Stimulated activated memory B cell treated with anti-CD40 and anti-IgM and Interleukin-4, amounts not matched to agents 10 μg/mL and 1 μg/mL and 100 μg/mL, for 72 hours (primary cell): ENCODE measurements at places on chromosomes 7 and 10.

- ATAC-seq, result no peak
Measured at GRCh38 chr7:5333121-5334045, 50.6 kb downstream of the SLC29A4 start.

DNA sequence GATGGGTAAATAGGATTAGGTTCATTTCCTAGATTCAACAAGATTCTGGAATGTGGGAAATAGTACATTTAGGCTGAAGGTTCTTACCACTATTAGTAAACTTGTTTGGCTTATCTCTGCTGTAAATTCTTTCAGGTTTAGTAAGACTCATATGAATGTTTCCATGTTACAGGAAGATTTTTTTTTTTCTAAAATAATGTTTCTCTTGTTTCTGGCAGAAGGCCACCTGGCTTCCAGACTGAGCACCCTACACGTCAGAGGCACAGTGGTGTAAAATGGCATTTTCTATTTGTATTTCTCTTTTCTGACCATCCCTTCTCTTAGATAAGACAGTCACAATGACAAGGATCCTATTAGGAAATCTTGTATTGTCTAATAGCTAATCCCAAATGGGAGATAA is 22.7 kb upstream of the AASS start:
- no peak for ATAC-seq

GRCh38 chr10:44651834-44652233 is 259.3 kb upstream of the TMEM72 start:
- ATAC-seq, result no peak

DNA sequence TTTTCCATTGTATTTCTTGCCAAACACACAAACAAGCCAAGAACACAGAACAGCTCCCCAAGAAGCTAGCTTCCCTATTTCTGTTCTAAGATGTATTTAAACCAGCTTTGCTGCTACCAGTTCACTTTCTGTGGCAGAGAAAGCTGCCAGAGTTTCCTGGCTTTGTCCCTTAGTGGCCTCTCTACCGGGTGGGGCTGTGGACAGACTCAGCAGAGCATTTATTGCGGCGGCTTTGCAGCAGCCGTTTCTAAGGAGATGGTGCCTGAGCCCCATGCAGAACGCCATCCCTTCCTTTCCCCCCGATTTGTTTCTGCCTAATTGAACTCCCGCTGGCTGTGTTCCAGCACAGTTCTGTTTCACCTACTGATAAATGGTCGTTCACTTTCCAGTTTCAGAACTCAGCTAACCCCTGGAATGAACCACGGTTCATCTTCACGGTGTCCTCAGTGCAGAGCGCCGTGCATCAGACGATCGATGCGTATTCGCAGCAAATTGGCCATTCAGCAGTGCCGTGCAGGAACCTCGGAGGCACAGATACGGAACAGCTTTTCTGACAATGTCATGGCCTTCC is 33.8 kb upstream of the SFMBT2 start:
- ATAC-seq, result peak; percentile 59

GRCh38 chr10:80421050-80421706 is 12.8 kb downstream of the PRXL2A start:
- no peak for ATAC-seq

- no peak for ATAC-seq
Measured at GRCh38 chr10:71633920-71634319, 85.7 kb downstream of the C10orf105 start.

DNA sequence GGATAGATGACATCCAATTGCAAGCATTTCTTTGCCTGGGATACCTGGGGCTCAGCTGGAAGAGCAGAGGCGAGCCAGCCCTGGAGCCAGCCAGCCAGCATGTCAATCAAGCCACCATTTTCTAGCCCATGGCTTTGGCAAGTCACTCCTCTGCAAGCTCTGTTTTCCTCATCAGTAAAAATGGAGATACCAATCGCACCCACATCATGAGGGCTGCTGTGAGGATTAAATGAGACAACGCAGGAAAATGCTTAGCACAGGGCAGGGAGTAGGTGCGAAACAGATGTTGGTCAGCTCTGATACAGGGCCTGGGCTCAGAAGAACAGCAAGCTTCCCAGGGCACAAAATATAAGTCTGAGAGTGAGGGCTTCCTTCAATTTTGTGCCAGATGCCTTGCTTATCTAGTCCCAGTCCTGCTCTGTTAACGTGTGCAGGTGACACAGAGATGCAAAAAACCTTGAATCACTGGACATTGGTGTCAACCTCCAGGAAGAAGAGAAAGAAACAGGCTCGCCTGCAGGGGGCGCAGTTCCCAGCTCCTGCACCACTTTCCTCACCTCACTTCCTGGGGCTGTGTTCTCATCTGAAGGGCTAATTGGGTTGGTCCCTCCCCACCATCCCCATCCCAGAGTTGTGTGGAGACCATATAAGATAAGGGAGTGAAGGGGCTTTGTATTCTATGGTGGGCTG is 72.8 kb upstream of the CACUL1 start:
- no peak for ATAC-seq

GRCh38 chr7:134315679-134316538 is 821 bp downstream of the SLC35B4 start:
- ATAC-seq, result peak; percentile 10

GRCh38 chr10:129877773-129878371 is 86.2 kb downstream of the EBF3 start:
- ATAC-seq, result no peak

GRCh38 chr10:21247592-21247991 is 277.9 kb downstream of the SKIDA1 start:
- ATAC-seq, result no peak

- no peak for ATAC-seq
Measured at GRCh38 chr7:156002362-156003066, 190.3 kb upstream of the SHH start.

GRCh38 chr7:71313553-71313952 is 181.6 kb downstream of the GALNT17 start:
- no peak for ATAC-seq

DNA sequence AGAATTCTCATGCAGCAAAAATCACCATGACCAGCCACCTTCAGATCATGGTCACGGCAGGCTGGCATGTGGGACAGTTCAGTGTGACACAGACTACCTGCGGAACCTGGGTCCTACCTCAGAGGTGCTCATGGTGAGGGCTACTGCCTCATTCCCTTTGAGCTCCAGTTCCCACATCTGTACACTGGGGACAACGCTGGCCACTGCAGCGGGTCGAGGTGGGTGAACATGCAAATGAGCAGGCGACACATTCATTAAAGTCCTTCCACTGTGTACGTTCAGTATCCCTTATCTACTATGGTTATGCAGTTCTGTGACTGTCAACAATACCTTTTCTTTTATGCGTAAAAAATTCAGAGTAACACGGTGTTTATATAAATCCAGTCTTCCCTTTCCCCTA is 218.7 kb upstream of the AOAH start:
- no peak for ATAC-seq

- ATAC-seq, result no peak
Measured at GRCh38 chr10:72275351-72276012, 1.8 kb downstream of the DDIT4 start.

DNA sequence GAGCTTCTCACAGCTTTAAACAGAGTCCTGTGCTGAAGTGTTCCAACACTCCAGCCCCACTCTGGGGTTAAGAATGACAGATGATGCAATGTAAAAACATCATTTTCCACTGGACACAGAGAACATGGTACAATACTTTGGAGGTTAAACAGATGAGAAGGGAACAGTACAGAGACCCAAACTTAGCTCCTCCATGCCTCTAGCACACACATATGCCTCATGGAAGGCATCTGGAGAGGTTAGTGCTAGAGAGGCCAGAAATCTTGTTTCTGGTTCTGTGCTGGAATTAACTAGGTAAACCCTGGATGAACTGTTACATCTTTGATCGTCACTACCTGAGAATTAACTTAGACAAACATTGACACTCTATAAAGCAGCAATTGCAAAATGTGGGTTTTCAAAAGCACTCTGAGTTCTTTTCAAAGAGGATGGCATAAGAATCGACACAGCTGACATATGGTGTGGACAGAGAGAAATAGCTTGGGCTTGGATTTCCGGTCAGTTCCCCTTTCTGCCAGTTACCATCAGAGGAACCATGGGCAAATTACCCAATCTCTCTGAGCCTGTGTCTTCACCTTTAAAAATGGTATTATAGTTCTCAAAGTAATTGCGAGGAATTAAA is 81.9 kb downstream of the KCNMA1 start:
- ATAC-seq, result no peak

DNA sequence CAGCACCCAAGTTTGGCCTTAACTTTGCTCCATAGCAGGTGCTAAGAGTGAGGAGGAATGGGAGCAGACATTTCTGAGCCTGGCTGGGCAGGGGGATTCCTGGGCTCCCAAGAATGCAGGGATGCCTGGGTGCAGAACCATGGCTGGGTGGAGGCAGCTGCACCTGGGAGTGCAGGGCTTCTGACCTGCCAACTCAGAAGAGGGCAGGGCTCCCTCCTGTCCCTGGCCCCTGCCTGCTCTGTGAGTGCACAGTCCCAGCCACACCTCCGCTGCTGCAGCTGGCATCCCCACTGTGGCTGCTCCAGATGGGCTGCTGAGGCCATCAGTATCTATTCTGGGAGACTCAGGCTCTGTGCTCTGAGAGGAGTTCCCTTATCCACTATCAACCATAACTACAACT is 747.4 kb upstream of the VSTM2A start:
- ATAC-seq, result peak; percentile 34

DNA sequence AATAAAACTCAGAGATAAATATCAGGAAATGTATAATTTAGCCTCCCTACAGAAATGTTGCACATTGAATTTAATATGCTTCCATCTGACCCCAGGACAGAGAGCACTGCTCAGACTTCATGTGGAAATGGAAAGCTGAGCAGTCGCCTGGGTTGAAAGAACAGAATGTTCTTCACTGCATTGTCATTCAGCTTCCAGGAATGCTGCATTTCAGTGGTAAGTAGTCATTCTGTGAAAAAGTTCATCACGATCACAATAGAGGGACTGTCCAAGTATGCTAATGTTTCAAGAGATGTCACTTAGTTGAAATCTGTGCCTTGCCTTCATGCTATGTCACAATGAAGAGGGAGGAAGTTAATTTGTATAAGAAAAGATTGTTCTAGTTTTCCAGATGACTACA is 147.3 kb downstream of the NRCAM start:
- ATAC-seq, result peak; percentile 49

- ATAC-seq, result no peak
Measured at GRCh38 chr10:85643845-85644525, 722.6 kb downstream of the GRID1 start.

DNA sequence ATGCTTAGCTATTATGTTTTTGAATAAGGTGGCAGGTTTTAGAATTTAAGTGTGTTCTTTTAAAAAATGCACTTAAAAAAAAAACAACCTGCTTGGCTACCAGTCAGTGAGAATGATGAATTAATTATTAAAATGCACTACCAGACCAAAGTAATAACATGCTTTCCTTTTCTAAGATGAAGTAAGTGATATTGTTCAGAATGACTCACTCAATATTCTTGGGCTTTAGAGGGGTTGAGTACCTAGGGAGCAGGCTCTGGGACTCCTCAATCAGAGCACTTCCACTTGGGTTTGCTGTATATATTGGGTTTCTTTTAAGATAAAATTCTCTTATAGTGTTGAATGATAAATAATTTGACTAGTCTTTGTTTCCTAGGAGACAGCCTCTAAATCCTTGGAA is 8.6 kb downstream of the STAM start:
- ATAC-seq, result no peak

DNA sequence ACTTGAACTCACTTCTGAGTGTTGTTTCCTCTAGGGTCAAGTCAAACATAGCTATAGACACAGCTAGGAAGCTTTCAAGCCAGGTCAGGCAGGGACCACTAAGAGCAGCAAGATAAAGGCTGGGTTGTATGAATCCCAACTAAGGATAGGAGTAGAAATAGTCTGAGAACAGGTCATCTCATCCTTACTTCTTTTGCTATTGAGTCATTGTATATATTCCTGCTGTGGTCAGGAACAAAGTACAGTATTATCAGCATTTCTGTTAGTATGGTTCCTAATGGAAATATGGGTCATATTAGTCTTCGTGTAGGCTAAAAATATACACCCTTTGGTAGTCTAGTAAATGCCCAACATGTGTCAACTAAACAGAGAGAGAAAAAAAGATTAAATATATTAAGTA is 145.3 kb downstream of the BTAF1 start:
- ATAC-seq, result no peak

DNA sequence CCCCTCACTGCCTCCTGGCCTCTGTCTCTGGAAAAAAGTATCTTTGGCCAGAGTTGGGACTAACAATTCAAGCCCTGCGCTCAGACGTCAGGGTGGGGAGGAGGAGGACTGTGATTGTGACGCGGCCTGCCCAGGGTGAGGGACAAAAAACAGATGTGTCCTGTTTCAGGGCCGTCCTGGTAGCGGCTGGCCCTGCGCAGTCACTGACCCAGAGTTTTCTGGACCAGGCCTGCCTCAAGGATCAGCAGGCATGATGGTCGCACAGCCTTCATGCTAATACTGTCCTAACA is 110.1 kb downstream of the CYTH3 start:
- ATAC-seq, result no peak

DNA sequence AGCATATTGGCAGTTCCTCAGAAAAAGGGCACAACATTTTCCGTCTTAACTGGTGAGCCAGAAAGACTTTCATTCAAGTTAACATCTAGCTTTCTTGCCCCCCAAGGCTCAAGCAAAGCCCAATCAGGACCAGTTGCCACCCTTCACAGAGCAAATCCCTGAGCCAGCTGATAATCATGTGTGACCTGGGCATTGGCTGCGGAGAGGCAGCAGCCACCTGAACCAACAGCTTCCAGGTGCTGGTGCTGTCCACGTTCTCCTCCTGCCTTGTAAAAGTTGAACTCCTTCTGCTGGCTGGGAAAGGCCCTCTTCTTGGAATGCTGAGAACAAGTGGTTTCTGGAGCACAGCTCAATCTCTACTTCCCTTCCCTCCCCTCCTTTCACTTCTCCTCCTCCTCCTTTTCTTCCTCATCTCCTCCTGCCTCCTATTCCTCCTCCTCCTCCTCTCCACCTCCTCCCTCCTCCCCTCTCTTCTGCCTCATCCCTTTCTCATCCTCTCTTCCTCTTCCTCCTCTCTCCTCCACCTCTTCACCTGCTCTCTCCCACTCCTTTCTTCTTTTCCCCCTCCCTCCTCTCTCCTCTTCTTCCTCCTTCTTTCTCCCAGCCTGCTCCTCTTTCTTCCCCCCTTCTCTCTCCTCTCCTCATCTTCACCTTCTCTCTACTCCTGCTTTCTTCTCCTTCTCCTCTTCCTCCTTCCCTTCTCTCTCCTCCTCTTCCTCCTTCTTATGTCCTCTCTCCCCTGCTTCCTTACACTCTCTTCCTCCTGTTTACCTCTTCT is 140.6 kb downstream of the JCAD start:
- ATAC-seq, result no peak

DNA sequence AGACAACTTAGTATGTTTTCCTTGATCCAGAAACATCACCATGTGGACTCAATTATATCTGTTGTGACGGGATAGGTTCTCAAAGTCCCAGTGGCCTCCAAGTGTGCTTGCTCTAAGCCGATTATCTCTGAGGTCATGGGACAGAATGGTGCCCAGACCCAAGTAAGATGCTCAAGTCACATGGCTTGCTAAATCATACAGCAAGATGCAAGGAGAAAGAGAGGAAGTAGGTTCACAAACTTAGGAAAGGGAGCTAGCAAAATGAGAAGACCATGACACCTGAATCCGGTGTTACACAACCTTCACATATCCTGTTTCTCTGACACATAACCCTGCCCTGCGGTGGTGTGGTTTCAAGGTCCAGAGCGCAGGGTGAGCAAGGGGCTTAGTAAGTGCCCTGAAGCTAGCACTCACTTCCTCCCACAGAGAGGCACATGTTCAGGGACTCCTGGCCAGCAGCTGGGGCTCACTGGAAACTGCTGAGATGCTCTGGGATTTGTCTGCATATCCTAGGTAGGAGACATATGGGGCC is 590.9 kb upstream of the ANKRD30A start:
- peak; percentile 100 for ATAC-seq

- ATAC-seq, result no peak
Measured at GRCh38 chr10:95791425-95791979, 35.5 kb downstream of the ENTPD1 start.

- no peak for ATAC-seq
Measured at GRCh38 chr7:55092186-55092974, 73.6 kb downstream of the EGFR start.
